ENCODE measurements at places on chromosomes 2 and 18. TPM values are rescaled to one million over a fixed set of nuclear protein-coding genes. Genes with fewer than 3 reads are reported as not detected.

Gene AMER3
- total RNA-seq: not detected

Gene ALK
- total RNA-seq: not detected

DNA sequence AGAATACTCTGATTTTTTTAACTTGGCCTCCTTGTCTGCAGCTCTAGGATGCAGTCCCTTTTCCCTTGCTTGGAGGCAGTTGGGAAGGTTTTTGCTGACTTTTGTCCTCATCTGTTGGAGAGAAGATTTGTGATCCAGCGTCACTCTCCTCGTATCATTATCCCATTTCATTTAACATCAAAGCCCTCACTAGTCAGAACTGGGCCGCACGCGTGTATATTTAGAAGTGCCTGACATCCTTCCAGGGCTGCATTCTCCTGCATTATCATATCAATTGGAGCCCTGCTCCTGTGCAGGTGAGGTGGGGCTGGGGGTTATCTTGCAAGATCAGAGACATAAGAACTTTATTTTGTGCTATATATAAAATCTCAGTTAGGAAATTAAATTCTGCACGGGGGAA lies 435.1 kb upstream of the HS6ST1 start:
- no peak for DNase-seq

- no peak for DNase-seq
Observed at GRCh38 chr2:68426848-68427579, 40.1 kb downstream of the FBXO48 start.

DNA sequence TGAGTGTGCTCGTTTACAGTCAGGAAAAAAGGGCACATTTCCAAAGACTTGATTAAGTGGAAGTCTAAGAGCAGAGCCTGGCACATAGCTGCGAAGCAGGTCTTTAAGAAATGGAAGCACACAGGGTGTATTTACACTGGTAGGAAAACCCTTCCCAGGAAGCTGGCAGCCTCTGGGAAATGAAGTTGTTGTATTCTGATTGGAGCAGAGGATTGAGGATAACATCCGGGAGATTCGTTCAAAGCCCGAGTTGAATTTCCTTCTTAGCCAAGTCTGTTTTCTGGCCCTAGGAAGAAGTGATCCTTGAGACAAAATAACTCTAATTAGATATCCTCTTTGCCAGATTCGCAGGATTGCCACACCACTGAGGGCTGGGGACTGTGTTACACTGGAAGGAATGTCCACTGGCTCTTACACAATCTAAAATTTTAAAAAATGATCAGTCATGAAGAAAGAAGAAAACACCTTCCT lies 75.9 kb downstream of the ITGB1BP1 start:
- DNase-seq: no peak

DNA sequence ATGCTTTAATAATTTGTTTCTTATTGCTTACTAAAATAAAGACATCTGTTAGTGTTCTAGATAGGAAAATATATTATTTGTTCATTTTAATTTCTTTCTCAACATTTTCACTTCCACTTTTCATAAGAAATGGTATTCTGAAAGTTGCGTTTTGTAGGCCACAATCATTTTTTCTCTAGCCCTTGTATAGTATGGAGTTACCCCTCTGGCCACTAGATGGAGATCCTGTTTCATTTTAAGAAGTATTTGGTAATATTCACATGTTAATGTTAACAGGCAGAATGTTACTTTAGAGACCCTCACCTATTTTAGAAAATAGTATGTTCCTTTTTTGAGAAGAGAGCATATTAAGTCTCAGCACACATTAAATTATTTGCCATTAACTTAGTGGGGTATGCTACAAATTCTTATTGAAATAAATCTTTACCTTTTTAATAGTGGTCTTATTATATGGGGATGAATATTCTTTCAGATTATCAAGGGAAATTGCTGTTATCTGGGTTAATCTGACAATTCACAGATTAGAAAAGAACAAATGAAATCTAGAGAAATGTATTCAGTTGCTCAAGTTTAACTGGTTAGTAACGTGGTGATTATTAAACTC lies 73.9 kb upstream of the TTC27 start:
- DNase-seq: no peak

- DNase-seq: no peak
Observed at GRCh38 chr2:28321426-28321825, 71.2 kb upstream of the FOSL2 start.

- DNase-seq: no peak
Observed at GRCh38 chr2:195596840-195597239, 60.2 kb upstream of the SLC39A10 start.

Gene GCG
- not detected for total RNA-seq

- no peak for DNase-seq
Observed at GRCh38 chr2:231890896-231891513, 35.2 kb downstream of the NPPC start.
